Stimulated activated CD8-positive, alpha-beta memory T cell treated with anti-CD3 and anti-CD28 coated beads, Interleukin-15, amount 100 ng/mL, for 48 hours (primary cell): ENCODE measurements at places on chromosomes 3 and 15.

DNA sequence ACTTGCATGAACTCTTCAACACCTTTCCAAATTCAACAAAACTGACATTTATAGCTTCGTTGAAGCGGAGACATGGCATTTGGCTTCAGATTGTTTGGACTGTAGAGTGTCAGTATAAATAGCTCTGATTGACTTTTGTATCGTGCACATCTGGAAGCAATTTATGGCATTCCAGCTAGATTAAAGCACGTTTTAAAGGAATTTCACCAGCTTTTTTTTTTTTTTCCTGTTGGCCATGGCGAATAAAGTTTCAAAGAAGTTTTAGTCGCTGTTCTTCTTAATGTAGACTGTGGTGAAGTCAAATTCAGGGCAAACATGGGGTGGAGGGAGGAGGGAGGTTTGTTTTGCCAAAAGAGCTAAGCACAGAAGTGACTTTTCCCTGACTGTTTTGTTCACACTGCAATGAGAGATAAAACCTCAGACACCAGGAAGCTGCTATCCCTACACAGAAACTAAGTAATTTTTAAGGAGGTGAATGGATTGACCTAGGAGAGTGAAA, 391.0 kb upstream of the RARB start:
- DNase-seq, result no peak

DNA sequence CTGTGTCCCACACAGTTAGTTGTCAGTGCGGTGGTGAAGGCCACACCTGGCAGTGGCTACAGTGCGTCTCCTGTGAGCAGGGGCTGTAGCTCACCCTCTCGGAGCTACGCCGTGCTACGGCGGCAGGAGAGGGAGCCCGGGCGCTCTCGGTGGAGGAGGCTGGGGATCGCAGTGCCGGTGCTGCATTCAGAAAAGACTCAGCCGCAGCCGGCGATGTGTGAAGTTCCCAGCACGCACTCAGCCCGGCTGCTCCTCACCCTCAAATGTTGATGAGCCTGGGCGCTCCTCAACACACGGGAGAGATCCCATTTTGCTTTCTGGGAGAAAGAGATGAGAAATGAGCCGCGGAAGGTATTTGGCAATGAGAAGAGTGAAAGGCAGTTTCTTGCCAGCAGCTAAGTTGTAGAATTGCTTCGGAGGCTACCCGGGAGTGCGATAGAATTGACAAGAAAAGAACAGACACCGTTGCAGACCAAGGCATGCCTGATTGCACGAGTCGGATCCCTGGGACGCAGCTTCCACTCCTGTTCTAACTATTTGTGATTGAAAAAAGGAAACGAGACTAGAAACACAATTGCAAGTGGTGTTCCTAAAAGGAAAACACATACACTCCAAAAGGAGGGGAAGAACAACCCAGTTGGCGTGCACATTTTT, at the start of gene UNC13C:
Gene UNC13C (plus strand): TSS at position 189 of the 654 bp plus-strand sequence. CDS start 34,463 bp downstream, outside the sequence.
- DNase-seq, result no peak

- DNase-seq, result no peak
Measured at GRCh38 chr3:63193647-63194046, 84.5 kb upstream of the SYNPR start.

- DNase-seq, result no peak
Measured at GRCh38 chr3:76138921-76139320, 353.6 kb upstream of the ZNF717 start.

DNA sequence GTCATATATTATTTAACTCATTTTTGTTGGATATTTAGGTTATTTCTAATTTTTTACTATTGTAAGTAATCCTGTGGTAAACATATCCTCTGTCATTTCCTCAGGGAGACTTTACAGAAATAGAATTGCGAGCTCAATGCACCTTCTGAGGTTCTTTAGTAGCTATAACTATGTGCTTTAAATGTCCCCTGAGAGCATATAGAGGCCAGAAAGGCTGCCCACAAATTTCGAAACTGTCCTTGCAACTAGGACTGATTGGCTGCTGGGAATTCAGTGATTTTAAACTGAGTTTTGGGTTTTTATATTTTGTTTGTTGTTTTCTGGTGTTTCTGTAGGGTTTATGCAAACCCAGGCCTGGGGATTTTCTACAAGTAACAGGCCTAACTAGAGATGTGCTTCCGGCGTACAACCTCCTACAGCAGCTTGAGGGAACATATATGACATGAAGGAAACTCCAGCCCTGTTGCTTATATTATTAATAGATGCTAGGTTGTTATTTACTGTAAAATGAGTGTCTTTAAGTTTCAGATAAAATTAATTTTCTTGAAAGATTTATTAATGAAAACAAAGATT, 29.1 kb upstream of the P4HTM start:
- DNase-seq, result no peak

DNA sequence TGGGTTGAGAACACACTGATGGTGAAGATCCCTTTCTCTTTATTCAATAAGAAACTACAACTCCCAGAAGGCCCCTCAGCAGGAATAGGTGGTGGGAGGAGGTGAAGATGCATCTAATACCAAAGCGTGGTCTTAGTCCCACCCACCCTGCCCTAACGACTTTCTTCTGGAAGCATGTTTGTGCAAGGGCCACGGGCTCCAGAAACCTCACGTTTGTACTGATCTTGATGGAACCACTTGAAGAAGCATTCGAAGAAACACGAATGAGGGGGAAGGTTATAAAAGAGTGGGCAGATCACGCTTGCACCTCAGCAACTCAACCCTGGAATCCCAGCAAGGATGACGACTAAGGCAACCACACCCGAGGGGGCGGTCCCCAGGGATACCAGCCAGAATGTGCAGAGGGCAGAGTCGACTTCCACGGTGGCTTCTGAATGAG, 10.6 kb upstream of the SLC25A36 start:
- DNase-seq, result no peak
